ENCODE measurements at places on chromosomes 7 and 10. TPM values are rescaled to one million over a fixed set of nuclear protein-coding genes. Genes with fewer than 3 reads are reported as not detected.

Gene CACNB2
- polyA plus RNA-seq = not detected

Gene SLC16A9
- polyA plus RNA-seq = 0.04 TPM

Gene TMEM270
- not detected for polyA plus RNA-seq

Gene SPOCK2
- 0.67 TPM for polyA plus RNA-seq

Gene NKX1-2
- polyA plus RNA-seq = 0.08 TPM

Gene CDC14C
- polyA plus RNA-seq = 0.06 TPM

Gene DOCK4
- 15.9 TPM for polyA plus RNA-seq

Gene IL15RA
- polyA plus RNA-seq = 0.72 TPM

Gene PFKP
- 273 TPM for polyA plus RNA-seq

Gene DBNL
- 95.0 TPM for polyA plus RNA-seq

Gene XRCC2
- polyA plus RNA-seq = 14.3 TPM

Gene KIF11
- polyA plus RNA-seq = 37.9 TPM

Gene EPHB6
- 0.22 TPM for polyA plus RNA-seq

Gene ZP3
- polyA plus RNA-seq = 19.5 TPM

Gene ANKRD2
- polyA plus RNA-seq = 4.7 TPM

Gene CCL24
- polyA plus RNA-seq = not detected

Gene FRMPD2
- 0.33 TPM for polyA plus RNA-seq

Gene ABCB8
- 34.3 TPM for polyA plus RNA-seq

Gene CBLL1
- polyA plus RNA-seq = 46.3 TPM

Gene OR13A1
- polyA plus RNA-seq = not detected

Gene ELAPOR2
- not detected for polyA plus RNA-seq
